ENCODE measurements at places on chromosomes 5 and 9. TPM values are rescaled to one million over a fixed set of nuclear protein-coding genes. Genes with fewer than 3 reads are reported as not detected.

KLF4 gene
- 0.80 TPM for total RNA-seq

MYMK gene
- not detected for total RNA-seq

S100Z gene
- total RNA-seq = not detected

HINT2 gene
- total RNA-seq = 13.9 TPM

FGD3 gene
- not detected for total RNA-seq

ECM2 gene
- 0.07 TPM for total RNA-seq

All from thoracic aorta endothelial cell (primary cell).